ENCODE measurements at places on chromosomes 12 and 14. TPM values are rescaled to one million over a fixed set of nuclear protein-coding genes. Genes with fewer than 3 reads are reported as not detected.

The LMNTD1 gene
- not detected for total RNA-seq

The NTF3 gene
- total RNA-seq = 5.3 TPM

The RAD9B gene
- total RNA-seq = 3.8 TPM

DNA sequence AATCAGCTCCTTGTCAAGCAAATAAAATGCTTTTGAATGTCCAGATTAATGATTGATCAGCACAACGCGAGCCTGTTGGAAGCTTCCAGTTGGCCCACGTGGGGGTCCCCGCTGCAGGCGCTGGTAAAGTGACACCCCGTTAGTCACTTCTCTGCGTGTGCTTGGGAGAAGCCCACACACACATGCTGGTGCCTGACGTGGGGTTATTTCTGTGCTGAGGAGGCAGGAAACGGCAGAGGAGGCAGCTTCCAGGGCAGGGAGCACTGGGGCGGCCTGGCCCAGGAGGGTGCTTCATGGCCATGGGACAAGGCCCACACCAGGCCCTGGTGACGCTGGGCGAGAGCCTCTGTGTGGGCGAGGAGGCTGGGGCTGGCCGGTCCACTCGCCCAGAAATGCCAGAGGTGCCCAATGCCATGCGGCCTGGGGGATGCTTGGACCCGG, 101.5 kb downstream of the KIF26A start:
- DNase-seq = no peak

- no peak for DNase-seq
Measured at GRCh38 chr12:12538535-12538934, 24.1 kb downstream of the DUSP16 start.

DNA sequence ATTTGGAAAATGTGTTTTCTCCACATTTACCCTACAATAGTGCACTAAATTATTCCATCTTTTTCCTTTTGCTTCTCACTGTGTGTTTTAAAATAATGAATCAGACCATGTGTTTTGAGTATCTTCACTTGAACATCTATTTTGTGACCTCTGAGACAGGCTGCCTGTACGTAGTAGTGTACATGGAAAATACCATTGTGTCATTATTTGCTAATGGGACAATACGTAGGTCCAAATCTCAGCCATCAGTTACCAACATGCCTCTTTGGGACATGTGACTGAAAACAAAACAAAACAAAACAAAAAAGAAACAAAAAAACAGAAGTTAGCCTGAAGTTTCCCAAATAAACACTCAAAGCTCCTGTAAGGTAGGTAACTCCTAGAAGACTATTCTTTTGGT, 7.1 kb upstream of the MYF6 start:
- DNase-seq = no peak

DNA sequence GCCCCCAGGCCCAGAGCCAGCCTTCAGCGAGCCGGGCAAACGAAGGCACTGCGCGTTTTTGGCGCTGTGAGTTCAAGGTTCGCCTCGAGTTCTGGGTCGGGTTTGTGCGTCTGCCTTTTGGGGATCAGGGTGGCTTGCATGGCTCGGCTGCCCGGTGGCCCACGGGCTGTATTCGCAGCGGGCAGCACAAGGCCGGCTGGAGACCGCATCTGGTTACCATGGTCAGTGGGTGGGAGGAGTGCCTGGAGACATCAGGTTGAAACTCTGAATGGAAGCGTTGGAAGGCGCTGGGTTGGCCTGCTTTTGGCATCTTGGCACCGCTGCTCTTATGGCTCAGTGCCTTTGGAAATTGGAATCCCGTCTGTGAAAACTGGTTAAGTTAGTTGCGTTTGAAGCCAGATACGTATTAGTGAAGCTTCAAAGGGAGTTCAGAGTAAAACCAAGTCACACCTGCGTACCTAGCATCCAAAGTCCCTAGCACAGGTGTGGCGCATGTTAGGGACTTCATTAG, 50.9 kb downstream of the SNAPC1 start:
- no peak for DNase-seq

GRCh38 chr12:83074358-83074894, 387.7 kb downstream of the TMTC2 start:
- DNase-seq = no peak

The MORN3 gene
- total RNA-seq = 36.5 TPM

DNA sequence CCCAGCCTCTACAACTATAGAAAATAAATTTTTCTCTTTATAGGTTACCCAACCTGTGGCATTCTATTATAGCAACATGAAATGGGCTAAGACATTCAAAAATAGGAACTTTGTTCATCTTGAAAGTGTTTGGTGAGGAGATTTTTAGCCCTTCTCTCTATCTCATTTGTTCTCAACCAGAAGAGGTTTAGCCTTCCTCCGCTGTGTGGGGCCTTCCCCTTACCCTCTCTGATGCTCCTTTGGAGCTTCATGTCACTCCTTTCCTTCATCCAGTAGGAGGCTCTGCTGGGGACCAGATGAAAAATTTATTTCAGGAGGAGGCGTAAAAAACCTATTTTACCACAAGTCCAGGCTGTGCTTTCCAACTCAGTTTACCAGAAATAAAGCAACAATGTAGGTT, 94.1 kb downstream of the RTN1 start:
- no peak for DNase-seq

The FOXN4 gene
- total RNA-seq = 0.95 TPM

The DBX2 gene
- not detected for total RNA-seq

The NRIP2 gene
- not detected for total RNA-seq
